ENCODE measurements at places on chromosomes 5 and 9.

DNA sequence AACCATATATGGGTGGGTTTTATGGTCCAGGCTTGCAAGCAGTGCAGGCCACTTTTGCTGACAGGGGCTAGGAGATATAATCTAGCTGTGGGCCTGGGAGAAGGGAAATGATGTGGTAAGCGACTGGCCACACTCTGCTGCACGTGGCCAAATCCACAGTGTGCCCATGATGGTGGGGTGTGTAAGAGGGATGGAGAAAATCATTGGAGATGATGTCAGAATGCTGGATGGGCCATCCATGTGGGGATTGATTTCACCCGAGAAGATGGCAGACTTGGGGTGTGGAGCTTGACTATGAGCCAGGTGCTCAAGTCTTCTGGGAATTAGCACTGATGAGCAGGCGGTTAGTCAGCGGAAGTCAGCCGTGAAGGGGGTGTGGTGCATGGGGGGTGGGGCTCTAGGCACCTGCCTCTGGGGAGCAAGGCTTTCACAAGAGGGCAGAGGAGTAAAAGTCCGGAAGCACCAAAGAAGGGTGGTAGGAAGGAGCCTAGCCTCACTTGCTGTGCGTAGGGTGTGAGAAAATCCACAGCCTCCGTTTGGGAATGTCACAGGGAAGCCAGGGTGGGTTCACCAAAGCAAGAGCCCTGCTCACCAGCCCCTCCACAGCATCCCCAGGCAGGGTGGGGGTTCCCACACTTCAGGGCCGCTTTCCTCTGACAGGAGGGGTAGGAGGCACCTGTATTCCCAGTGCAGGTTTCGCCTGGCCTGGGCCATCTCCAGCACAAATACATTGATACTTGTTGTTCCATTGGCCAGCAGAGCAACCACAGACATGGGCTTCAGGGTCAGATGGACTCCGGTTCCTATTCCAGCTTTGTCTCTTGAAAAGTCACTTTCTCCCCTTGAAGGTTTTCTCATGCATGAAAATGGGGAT lies 44.5 kb upstream of the ANGPTL2 start:
- DNase-seq: peak; percentile 20

DNA sequence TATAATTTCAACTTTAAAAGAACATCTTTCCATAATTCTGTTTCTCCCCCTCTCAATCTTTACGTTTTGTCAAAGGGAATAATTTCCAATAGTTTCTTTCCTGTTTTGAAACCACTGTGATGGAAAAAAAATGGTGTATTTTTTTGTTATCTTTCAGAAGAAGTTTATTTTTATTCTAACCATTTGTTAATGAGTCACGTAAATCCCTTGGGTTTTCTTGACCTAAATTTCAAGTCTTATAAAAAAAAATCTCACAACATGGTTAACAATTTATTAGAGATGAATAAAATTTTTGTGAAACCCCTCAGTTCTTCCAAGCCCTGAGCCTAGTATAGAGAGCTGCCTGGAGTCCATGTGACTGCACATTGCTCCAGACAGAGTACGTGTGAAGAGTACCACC lies 106.1 kb upstream of the FBXL17 start:
- no peak for DNase-seq

- DNase-seq: no peak
These were observed 48.2 kb downstream of the OXCT1 start for GRCh38 chr5:41822036-41822435.

DNA sequence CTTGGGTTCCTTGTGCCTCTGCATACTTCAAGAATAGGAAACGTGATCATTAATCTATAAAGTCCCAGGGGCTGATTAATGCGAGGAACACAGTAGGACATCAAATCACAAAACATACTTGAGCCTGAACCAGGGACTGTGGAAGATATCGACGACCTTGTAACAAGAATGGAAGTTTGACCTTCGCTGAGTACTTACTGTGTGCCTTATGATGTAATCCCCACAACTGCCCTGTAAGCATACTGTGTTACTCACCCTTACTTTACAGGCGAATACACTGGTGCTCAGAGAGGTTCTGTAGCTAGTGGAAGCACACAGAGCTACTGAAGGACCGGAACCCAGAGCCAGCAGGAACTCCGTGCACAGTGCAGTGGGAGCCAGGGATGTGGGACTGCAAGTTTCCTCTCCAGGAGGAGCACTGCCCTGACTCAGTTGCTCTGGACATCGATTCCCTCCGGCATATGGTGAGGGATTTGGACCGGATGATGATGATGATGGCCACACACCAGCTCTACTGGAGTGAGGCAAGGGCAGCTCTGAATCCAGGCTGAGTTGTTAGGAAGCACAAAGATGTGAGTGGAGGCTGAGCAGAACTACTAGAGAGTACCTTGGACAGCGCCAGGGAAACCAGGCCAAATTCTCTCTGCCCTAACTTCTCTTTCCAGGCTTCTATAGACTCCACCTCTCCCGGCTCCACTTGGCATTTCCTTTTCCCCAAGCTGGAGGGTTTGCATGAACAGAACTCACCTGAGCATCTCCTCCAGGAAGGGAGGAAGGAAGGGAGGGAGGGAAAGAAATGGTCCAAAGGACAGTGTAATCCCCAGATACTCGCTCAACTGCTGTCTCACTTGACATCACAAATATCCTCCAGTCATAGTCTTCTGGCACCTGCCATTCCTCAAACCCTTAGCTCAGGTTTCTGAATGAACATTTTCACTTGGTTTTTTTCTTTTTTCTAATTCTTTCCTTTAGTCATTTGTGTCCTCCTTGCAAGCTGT lies 1.5 kb upstream of the GABBR2 start:
- DNase-seq: peak; percentile 20

DNA sequence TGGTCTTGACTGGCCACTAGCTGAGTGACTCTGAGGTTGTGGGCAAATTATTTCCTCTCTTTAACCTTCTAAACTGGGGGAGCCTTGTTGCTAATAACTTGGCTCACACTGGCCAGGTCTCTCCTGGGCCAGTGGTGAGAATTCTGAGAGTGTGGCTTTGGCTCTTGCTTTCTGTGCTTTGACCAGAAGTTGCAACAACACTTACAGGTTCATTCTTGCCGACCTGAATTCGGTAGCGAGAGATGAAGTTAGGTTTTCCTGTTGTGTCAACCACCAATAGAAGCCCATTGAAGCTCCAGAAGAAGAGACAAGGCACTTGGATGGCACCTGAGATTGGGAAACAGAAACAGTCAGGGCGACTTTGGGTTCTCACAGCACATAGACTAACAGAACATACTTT lies 19.8 kb downstream of the FAXDC2 start:
- no peak for DNase-seq

DNA sequence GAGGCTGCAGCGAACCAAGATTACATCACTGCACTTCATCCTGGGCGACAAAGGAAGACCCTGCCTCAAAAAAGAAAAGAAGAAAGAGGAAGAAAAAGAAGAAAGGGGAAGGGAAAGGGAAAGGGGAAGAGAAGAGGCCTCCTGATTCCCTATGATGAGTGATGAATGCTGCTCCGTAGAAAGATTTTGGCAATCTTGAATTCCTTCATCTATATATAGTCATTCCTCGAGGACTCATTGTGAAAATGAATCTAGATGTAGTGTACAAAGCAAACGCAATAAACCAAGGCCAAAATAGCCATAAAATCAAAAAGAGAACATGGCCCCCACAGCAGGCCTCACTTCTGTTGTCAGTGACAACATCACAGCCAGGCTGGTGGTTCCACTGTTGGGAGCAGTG lies 218.0 kb downstream of the DCP2 start:
- no peak for DNase-seq

- no peak for DNase-seq
These were observed 31.3 kb downstream of the MARCHF3 start for GRCh38 chr5:126998895-126999570.

- DNase-seq: no peak
These were observed 180.2 kb upstream of the ZNF618 start for GRCh38 chr9:113695901-113696300.

All from activated naive CD4-positive, alpha-beta T cell treated with anti-CD3 and anti-CD28 coated beads for 36 hours (primary cell).